ENCODE measurements at places on chromosomes 12 and 14. TPM values are rescaled to one million over a fixed set of nuclear protein-coding genes. Genes with fewer than 3 reads are reported as not detected.

- H3K27ac ChIP-seq: no peak overlapping the region
- no peak for DNase-seq
- no peaks in the 10 kb centered on the region for H3K27me3 ChIP-seq
- H3K4me3 ChIP-seq: no peak overlapping the region
These were observed 430.7 kb upstream of the DCN start for GRCh38 chr12:91613223-91613779.

Gene DPF3
- total RNA-seq: 2.2 TPM

DNA sequence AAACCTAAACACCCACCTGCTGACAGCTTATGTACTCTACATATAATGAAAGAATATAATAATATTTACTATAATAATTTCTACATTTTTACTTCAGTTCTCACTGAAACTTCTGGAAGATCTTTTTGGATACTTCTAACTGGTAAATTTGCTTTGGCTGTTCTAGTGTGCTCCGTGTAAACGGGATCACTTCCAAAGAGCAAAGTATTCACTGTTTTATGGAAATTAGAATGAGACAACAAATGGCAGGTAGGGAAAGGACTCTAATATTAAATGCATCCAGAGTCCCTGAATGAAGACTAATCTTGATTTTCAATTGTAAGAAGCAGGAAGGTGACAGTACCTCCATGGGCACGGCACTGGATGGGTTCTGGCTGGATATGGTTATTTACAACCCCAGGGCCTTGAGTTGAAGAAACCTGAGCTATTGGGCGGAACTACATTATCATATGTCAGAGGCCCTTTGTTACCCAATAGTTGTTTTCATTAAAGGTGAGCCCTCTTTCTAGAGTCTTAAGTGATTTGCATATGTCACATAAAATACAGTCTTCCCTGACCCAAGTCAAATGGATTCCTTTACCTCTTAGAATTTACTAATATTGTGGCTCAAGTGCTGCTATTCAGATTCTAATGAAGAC, 10.7 kb downstream of the ERP29 start:
- no peaks in the 10 kb centered on the region for H3K27me3 ChIP-seq
- H3K36me3 ChIP-seq: peaks cover 7% of the 10 kb centered on the region
- no peaks in the 10 kb centered on the region for H3K4me1 ChIP-seq
- H3K4me3 ChIP-seq: no peak overlapping the region

Gene NAP1L1
- 371 TPM for total RNA-seq

DNA sequence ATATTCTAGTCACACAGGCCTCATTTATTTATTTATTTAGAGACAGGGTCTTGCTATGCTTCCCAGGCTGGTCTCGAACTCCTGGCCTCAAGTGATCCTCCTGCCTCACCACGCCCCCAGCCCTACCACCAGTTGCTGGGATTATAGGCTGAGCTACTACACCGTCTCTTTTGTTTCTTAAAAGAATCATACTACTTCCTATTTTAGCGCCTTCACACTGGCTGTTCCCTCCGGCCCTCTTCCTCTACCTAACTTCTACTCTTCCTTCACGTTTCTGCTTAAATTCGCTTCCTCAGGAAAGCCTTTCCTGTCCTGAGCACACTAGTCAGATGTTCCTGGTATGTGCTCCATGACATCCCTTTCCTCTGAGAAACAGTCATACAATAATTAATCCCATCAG, 6.4 kb upstream of the MRPL42 start:
- H3K27me3 ChIP-seq: no peaks in the 10 kb centered on the region
- H3K4me1 ChIP-seq: no peaks in the 10 kb centered on the region
- H3K4me3 ChIP-seq: no peak overlapping the region
- DNase-seq: no peak
- H3K27ac ChIP-seq: no peak overlapping the region

DNA sequence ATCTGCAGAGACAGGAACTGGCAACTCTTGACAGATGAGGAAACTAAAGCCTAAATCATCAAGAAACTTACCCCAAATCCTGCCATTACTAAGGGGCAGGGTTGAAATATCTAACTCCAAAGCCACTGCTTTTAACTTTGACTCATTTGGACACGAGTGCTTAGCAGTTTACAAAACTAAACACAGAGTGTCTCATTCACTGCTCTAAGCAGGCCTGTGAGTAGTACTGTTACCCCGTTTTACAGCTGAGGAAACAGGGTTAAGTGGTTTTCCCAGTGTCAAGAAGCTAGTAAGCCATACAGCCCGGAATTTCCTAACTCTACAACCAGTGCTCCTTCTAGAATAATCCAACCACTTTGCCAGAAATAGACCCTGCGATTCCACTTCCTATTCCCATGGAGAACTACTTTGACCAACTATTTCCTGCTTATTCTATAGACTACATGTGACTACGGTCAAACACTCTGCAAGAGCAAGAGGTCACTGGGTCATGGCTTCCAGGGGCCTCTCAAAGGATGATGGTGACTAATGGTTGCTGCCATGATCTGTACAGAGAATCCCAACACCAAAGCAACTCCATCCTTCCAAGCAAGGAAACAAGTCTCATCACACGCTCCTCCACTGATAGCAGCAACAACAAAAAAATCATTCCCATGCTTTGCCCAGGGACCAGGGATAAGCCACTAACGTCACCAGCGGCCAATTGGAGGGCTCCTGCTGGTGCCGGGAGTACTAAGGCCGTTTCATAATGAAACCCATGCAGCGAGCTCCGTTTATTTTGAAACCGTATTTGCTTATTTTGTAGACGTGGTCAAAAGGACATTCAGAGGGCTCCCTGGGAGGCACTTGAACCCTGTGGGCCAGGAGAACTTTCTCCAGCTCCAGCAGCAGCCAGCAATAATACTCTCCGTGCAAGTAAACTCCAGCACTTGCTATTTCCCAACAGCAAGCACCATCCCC, 56.3 kb downstream of the NUAK1 start:
- peak overlapping the region; percentile 51 for H3K27ac ChIP-seq
- H3K27me3 ChIP-seq: no peaks in the 10 kb centered on the region
- DNase-seq: no peak
- H3K36me3 ChIP-seq: no peaks in the 10 kb centered on the region

Gene AKAP5
- 2.8 TPM for total RNA-seq

Gene RIPK3
- total RNA-seq: 15.8 TPM

Gene MLXIP
- 65.1 TPM for total RNA-seq
